ENCODE measurements at places on chromosomes 3 and 15. TPM values are rescaled to one million over a fixed set of nuclear protein-coding genes. Genes with fewer than 3 reads are reported as not detected.

The LMLN gene
- total RNA-seq = 4.9 TPM

The TMPRSS7 gene
- not detected for total RNA-seq

The SLC2A2 gene
- total RNA-seq = not detected

The CCDC174 gene
- 4.8 TPM for total RNA-seq

The TGM5 gene
- not detected for total RNA-seq

The LYZL4 gene
- total RNA-seq = not detected

The IQCH gene
- 1.9 TPM for total RNA-seq

The SCAMP5 gene
- 0.45 TPM for total RNA-seq

The ICE2 gene
- total RNA-seq = 14.6 TPM

The APOD gene
- total RNA-seq = 1.0 TPM

The DAZL gene
- total RNA-seq = not detected

The GRK7 gene
- not detected for total RNA-seq

The ITGB5 gene
- total RNA-seq = 67.3 TPM
